ENCODE measurements at places on chromosomes 16 and 17.

DNA sequence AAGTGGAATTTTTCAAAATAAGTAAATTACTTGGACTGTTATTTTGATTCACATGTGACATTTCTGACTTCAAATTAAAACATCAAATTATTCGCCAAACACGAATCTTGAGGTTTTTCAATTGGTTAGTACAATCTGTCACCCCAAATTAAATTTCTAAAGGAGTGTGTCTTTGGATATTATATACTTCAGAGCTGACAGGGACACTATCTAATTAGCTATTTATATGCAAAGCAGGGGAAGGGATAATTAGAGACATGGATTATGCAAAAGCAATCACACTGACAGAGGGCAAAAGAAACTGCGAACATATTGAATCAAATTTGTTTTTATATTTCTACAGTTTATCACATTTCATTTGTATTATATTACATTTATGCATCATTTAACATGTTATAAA lies 433.0 kb downstream of the KIF2B start:
- no peak for DNase-seq

GRCh38 chr17:58911741-58912343 lies 156.2 kb downstream of the PPM1E start:
- DNase-seq, result no peak

- no peak for DNase-seq
Observed at GRCh38 chr16:70676675-70677498, 9.0 kb downstream of the MTSS2 start.

- no peak for DNase-seq
Observed at GRCh38 chr17:6355196-6355595, 79.7 kb downstream of the AIPL1 start.

DNA sequence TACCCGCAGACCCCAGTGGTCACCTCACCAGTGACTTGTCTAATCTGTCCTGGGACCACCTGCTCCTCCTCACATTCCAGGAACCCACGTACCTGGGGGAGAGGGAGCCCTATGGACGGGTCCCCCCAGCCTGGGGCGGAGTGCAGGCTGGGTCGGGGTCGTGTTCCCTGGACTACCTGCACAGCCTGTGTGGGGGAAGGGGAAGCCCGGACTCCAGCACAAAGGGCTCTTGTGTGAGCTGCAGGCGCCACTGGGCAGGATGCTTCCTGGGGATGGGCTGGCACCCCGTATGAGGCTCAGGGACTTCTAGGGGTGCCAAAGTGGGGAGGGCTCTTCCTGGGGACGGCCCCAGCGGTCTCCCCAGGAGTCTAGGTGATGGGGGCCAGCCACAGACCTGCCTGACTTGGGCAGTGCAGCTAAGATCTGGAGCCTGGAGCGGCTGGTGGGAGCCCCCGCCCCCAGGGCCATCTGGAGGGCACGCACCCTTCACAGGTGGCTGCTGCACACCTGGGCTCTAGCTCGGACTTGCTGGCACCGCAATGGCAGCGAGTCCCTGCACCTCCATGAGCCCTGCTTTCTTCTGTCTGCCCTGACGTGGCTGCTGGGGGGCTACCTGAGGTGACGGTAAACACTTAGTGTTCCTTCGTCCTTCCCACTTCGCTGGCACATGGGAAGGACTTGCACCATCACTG lies 7.5 kb downstream of the VASN start:
- DNase-seq, result no peak

- DNase-seq, result no peak
Observed at GRCh38 chr16:2986623-2987188, 6.5 kb upstream of the PKMYT1 start.

DNA sequence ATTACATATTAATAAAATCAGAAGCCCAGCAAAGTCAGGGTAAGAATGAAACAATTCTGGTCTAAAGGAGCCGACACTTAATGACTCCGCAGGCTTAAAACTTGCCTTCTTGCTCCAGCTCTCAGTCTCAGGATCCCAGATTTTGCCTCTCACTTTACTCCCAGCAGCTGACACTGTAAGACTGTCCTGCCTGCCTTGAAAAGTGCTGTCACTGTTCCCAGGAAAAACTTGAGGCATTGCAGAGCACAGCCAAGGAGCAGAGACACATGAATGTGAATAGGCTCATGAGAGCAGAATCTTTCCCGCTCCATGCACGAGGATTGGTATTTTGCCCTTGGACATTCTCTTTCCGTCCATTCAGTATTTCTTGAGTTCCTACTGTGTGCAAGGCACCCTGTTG lies 457.6 kb upstream of the ZFHX3 start:
- no peak for DNase-seq

DNA sequence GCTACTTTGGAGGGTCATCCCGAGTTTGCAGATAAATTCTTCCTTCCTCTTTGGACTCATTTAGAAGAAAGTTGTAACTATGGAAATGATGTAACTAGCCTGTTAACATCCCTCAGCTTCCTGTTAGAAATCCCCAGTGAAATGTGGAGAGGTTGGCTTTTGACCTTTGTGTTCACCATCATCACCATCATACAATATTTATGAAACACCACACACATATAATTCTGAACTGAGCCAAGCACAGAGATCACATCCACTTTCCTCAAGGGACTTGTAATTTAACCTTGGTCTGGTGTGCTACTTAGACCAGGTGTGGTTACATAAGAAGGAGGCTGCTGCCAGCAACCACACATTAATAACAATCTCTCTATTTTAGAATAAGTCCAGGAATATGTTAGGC lies 2.5 kb downstream of the CAPNS2 start:
- DNase-seq, result no peak

DNA sequence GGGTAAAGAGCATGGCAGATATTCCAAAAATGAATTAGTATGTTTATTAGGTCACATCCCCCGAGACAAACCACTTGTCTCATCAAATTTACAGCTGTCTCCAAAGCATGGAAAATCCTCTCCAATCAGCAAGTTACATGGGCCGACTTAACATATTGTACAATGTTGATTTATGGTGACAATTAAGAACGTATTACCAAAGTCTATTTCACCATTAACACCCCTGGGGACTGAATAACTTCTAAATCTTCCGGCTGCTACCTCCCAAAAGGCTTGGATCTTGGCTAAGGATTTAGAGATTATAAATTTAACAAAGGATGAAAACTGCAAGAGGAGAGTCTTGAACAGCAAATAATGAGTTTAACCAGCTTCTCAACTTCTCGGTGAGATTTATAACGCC lies 311.9 kb downstream of the NPIPA8 start:
- no peak for DNase-seq

DNA sequence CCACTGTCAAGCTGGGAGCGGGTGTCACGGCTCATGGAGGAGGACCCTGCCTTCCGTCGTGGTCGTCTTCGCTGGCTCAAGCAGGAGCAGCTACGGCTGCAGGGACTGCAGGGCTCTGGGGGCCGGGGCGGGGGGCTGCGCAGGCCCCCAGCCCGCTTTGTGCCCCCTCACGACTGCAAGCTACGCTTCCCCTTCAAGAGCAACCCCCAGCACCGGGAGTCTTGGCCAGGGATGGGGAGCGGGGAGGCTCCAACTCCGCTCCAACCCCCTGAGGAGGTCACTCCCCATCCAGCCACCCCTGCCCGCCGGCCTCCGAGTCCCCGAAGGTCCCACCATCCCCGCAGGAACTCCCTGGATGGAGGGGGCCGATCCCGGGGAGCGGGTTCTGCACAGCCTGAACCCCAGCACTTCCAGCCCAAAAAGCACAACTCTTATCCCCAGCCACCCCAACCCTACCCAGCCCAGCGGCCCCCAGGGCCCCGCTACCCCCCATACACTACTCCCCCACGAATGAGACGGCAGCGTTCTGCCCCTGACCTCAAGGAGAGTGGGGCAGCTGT lies 11.6 kb downstream of the SLC52A1 start:
- no peak for DNase-seq

DNA sequence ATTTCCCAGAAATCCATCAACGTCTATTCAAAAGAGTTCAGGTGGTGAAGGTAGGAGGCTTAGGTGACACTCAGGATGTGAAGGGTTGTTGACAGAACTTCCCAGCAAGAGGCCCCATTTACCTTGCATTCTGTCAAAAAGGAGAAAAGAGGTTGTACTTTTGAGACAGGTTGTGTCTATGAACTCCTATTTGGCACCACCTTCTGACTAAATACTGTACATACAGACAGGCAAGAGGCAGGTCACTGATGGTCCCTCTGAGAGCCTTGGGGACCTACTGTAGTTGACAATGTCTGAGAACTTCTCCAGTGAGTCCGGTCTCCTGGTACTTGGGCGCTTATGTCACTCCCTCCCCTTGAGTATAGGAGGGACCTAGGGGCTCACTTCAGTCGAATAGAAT lies 479.3 kb upstream of the ZFHX3 start:
- no peak for DNase-seq

DNA sequence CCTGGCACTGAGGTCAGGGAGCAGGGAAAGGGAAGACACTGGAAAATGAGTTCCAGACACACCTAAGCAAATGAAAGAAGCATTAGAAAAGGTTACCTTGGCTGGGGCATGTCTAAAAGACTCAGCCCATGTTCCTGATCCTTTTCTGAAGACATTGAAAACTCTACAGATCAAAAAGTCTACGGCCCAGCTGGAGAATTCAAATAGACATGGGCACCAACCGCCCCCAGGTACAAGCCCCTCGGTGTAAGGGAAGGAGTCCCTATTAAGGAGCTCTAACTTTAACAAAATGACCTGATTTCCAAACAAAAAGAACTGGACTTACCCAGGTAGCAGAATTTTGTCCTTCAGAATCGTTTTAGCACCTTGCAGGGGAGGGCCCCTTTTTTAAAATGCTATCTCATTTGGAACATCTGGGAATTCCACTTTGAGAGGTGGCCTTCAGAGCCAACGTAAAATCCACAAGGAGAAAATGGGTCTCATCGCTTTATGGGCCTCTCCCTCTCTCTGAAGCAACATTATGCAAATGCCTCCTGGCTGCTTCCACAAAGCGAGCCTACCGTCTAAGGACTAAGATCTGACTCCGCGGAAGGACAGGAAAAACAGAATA lies 43.6 kb upstream of the RBFOX3 start:
- DNase-seq, result no peak

- no peak for DNase-seq
Observed at GRCh38 chr17:47305302-47305923, 18.3 kb upstream of the EFCAB13 start.

DNA sequence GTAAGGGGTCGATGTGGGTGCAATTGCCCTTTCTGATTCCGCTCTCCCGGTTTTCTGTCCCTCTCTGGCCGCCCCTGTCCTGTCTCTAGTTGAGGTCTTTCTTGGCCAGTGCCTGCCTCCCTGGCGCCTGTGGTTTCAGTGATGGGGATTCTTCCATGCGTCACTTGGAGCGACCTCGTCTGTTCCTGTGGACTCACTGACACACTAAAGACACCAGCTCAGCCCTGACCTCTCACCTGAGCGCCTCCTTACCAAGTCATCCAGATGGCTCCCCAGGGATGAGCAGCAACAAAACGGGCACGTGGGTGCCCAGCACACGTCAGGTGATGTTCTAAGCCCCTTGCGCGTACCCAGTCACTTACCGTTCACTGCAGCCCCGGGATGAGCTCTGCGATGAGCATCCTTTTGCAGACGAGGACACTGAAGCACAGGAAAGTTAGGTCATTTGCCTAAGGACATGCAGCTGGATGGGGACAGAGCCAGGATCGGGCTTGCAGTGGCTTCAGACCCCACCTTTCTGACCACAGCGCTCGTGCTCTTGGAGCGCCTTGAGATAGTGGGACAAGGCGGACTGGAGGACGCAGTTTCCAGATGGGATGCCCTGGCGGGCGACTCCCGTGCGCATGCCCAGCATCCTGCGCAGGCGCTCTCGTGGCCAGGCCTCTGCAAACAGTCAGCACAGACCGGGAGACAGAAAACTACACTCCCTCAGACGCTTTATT lies 11.5 kb upstream of the LGALS3BP start:
- DNase-seq, result no peak

- no peak for DNase-seq
Observed at GRCh38 chr17:12097326-12097725, 76.6 kb downstream of the MAP2K4 start.

DNA sequence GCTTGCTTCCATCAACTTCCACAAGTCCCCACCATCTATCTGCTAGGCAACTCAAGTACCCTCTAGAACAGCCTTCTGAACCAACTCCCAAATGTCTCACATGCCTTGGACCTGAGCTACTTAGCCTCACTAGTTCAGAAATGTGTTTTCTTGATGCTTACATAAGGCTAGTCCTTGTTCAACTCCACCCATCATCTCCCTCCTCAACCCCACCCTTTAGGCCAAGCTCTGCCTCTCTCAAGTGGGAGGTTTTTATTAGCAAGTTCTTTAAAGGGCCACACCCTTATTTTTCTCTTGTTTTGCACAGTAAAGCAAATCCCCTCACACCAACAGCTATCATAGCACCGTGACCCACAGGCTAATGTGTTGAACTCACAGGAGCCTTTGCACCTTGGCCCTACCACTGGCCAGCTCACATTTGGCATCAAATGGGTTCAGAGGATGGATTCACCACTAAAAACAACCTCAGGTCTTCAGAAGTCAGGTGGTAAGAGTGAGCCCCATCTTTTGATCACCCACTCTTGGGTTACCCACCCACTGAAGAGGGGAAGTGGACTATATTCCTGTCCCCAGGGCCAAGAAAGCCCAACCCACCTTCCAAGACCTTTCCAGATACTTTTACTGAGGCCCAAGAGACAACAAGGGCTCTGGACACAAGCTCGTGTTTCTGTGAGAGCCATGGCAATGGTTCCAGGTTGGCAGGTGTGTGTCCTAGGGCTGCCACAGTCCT lies 12.2 kb downstream of the PIK3R5 start:
- no peak for DNase-seq

GRCh38 chr17:72110942-72111318 lies 9.9 kb upstream of the SOX9 start:
- DNase-seq, result no peak

- peak; percentile 26 for DNase-seq
Observed at GRCh38 chr16:29662729-29663015, 375 bp upstream of the SPN start.

- DNase-seq, result no peak
Observed at GRCh38 chr16:35598696-35599332, 2139.4 kb downstream of the TP53TG3F start.

DNA sequence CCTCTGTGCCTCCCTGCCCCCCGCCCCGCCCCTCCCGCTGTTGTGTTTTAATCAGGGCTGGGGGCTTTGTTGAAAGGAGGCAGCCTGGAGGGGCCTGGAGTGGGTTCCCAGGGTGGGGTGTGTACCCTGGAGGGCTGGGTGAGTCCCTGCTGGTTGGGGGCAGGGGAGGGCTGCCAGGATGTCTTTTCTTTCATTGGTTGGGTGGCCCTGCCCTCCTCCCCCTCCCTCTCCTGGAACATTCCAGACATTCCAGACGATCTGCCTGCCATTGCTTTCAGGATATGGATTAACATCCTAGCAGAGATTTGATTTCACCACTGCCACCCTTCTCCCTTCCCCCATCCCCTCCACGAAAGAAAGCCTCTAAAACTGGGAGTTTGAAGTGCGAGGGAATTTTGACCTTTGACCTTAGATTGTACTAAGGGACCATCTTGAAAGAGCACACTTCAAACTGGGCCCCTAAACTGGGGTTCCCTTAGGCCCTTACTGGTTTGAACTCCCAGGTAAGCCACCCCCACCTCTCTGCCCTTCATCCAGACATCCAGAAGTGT lies 25.3 kb downstream of the IGF2BP1 start:
- no peak for DNase-seq

Measured in stimulated activated naive CD4-positive, alpha-beta T cell treated with Interleukin-2 at 50 U/mL for 16 hours (primary cell).